HAP-1 (cell line): ENCODE measurements at places on chromosomes 7 and 10.

DNA sequence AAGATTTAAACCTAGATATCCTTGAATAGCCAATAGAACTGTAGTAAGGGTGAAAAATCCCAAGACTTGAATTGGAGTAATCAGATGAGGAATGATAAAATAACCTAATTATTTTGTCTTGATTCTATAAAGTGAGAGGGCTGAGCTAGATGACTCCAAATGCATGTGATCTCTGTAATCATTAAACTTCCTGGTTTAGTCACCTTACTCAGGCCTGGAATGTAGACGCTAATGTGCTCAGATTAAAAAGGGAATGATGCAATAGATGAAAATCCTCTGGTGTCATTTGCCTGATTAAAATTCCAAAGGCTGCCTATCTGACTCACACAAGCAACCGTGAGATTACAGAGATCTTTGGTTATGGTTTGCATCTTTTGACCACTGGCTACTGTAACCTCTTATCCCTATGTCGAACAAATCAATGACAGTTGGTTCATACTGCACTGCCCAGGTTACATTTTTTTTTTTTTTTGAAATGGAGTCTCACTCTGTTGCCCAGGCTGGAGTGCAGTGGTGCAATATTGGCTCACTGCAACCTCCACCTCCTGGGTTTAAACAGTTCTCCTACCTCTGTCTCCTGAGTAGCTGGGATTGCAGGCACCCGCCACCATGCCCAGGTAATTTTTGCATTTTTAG, 2.9 kb upstream of the HKDC1 start:
- DNase-seq: peak; percentile 29

GRCh38 chr10:128210215-128211063, 84.2 kb upstream of the MKI67 start:
- DNase-seq: peak; percentile 78

GRCh38 chr10:71596127-71596526, 123.5 kb downstream of the C10orf105 start:
- DNase-seq: no peak

DNA sequence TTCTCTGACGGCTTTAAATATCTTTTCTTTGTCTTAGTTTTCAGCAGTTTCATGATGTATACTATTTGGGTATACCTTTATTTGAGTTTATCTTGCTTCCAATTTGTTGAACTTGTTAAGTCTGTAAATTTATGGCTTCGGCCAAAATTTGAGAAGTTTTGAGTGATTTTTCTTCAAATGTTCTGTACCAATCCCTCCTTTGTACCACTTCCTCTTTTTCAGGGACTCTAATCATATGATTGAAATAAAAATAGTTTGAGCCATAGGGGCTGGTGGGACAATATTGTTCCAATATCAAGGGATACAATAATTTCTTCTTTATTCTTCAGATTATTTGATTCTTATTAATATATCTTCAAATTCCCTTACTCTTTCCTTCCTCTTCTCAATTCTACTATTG, 43.1 kb upstream of the CTTNBP2 start:
- no peak for DNase-seq
